NCI-H1694 (cell line): ENCODE measurements at places on chromosomes 3 and 15.
A peak's percentile ranks its signal among the peaks of the same experiment; 100 is the strongest.

- no peak for DNase-seq
These were observed 11.1 kb downstream of the SERP1 start for GRCh38 chr3:150535204-150535603.

DNA sequence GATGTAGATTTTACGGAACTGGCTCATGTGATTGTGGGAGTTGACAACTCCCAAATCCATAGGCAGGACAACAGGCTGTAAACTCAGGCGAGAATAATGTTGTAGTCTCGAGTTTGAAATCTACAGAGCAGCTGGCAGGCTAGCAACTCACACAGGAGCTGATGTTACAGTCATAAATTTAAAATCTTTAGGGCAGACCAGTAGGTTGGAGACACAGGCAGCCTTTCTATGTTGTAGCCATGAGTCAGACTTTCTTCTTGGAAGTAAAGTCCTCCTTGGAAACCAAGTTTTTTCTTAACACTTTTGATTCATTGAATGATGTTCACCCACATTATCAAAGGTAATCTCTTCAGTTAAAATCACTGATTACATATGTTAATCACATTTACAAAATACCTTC lies 89.1 kb upstream of the ALCAM start:
- no peak for DNase-seq

GRCh38 chr3:13307041-13307440 lies 113.1 kb downstream of the NUP210 start:
- DNase-seq, result no peak

DNA sequence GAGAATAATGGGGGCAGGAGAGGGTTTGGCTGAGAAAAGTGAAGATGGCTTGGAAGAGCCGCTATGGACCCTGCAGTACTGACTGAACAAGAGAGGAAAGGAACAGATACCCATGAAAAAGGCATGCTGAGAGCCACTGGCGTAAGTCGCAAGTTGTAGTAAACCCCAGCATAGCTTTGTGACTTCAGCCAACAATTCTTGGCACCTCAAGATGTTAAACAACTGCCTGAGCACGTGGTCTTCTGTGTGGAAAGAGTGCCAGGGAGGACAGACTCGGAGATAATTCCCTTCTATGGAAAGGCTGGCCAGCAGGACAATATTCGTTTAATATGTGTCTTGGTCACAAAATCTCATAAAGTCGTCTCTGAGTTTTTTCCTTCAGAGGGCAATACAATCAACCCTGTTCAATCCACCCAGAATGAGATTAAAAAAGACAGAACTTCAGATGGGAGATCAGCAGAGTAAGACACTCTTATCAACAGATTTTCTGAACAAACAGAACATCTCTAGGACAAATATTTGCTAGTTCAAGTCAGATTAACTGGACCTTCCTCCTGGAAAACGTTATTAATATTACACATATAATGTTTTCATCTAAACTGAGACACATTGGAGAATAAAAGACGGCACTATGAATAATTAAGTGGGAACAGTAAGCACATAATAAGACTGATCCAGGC lies 49.2 kb downstream of the NEK10 start:
- no peak for DNase-seq

DNA sequence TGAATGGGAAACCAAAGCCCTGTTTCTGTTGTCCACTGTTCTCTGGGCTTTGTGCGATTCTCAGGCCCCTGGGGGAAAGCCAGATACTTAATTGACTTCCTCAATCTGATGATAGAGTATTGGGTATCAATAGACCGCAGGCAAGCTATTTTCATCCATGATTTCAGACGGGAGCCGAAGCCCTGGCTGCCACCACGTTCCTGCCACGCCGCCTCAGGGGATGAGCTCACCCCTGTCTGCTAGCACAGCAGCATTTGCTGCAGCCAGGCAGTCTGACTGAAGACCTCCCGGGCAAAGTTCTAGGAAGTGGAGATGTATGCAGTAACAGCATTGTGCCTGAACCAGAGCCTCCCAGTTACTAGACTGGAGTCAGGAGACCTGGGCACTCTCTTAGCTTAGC lies 69.8 kb downstream of the ISG20 start:
- DNase-seq, result no peak

DNA sequence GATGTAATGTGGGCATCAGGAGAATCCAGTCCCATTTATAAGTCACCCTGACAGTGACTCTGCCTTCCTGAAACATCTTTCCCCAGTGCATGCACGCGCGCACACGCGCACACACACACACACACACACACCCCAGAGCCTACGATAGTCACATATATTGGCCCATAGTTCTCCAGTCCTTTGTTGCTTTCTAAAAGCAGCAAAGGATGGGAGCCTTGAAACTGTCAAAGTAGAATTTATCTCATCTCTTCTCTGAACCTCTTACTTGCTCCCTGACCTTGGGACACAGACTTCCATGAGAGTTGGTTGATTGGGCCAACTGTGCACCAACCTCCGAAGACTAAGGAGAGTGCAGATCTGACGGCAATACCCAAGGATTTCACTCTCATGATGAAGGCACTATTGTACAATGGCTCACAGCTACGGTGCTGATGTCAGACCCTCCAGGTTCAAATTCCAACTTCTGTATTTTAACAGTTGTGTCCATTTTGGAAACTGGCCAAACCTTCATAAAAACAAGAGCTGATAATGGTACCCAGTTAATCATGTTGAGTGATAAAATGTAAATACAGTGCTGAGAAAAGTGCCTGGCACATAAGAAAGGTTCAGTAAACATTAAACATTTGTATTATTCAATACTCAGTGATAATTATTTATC lies 8.3 kb downstream of the CPA3 start:
- DNase-seq, result no peak

- no peak for DNase-seq
These were observed 59.0 kb upstream of the SPPL2A start for GRCh38 chr15:50824514-50824913.

DNA sequence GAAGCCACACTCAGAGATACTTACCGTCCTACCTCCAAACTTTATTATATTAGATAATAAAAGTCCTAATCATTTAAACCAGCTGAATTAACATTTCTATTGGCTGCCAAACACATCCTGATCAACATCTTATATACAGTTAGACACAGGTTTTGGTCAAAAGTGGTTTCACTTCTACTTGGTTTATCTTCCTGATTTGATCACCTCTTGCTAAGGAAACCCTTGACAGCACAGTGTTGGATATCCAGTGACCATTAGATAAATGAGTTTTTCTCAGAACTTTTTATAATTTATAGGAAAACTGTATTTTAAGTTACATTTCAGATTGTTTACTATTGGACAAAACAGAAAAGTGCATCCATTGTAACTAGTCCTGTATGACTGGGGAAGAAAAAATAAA lies 198.4 kb upstream of the NR2F2 start:
- DNase-seq, result no peak

- DNase-seq, result no peak
These were observed 125.2 kb upstream of the ARHGEF3 start for GRCh38 chr3:56926947-56927282.

DNA sequence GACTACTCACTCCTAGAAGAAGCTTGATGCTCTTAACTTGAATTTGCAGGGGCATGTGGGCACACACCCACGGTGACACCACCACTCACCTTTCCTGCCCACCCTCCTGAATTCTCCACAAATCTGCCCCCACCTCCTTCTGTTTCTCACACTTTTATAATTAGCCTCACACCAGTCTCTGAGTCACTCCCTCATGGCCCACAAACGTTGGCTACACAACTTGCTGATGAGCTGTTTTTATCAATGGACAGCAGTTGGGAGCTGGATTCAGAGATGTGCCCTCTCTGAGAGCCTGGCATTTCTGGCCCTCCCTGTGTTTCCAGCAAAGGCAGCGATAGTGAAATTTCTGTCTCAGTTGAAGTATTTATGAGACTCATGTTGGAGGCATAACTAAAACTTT lies 1.3 kb downstream of the COLQ start:
- DNase-seq, result no peak

DNA sequence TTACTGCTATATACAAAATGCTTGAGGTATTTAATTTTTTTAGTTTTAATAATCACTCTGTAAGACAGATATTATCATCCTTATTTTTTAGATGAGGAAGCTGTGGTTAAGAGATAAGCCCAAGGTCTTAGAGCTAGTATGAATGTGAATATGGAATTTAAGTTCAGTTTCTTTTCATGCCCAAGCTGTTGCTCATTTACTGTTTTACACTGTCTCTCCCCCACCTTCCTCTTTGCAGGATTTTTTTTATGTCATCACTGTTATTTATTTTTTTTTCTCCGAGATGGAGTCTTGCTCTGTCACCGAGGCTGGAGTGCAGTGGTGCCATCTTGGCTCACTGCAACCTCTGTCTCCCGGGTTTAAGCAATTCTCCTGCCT lies 22.5 kb downstream of the MAP2K5 start:
- DNase-seq, result no peak

DNA sequence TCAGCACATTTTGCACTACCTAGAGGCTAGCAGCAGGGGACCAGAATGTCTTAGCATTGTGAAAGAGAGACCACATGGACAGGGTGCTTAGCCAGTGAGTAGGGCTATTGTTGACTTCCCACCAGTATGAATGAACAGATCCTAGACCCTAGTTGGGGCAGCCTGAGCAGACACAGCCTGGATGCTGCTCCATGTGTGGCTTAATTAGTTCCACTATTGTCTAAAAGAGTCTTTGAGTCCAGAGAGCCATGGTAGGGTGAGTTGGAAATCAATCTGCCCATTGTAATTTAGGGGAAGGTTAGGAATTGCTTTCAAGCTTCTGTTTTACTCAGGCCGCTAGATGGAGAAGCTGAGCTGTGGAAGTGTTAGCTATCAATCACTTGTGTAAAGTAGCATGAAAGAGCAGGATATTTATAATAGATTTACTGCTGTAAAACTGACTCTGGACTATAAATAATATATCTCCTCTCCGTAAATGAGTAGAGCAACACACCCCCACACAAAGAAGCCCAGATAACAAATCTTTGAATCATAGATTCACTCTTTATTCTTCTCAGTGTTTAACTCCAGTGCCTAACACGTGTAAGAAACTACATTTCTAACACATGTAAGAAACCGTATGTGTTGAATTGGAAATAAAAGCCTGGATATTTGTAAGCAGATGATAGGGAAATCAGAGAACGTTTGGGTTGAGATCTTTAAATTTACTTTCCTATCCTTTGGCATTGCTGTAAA lies 4.1 kb upstream of the GCSAM start:
- peak; percentile 54 for DNase-seq

- no peak for DNase-seq
These were observed 52.7 kb downstream of the SETD5 start for GRCh38 chr3:9450126-9450525.

DNA sequence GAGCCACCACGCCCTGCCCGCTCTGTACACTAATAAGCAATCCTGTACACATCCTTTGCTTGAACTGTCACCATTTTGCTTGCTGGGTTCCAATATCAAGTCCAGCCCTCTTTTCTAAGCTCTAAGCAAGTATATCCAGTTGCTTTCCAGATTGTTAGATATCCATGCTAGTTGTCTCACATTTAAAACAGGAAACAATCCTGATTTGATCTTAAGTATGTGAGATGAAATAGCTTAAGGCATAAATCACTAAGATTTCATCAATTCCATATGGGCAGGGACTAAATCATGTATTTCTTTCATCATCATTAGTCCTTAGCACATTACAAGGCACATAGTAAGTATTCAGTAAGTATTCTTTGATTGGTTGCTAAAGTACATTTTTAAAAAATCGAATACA lies 16.2 kb downstream of the ATP11B start:
- no peak for DNase-seq

- DNase-seq, result no peak
These were observed 140.5 kb upstream of the SMAD3 start for GRCh38 chr15:66924889-66925288.

GRCh38 chr3:125587039-125587648 lies 8.2 kb downstream of the OSBPL11 start:
- no peak for DNase-seq
